ENCODE measurements at places on chromosomes 7 and 10.

DNA sequence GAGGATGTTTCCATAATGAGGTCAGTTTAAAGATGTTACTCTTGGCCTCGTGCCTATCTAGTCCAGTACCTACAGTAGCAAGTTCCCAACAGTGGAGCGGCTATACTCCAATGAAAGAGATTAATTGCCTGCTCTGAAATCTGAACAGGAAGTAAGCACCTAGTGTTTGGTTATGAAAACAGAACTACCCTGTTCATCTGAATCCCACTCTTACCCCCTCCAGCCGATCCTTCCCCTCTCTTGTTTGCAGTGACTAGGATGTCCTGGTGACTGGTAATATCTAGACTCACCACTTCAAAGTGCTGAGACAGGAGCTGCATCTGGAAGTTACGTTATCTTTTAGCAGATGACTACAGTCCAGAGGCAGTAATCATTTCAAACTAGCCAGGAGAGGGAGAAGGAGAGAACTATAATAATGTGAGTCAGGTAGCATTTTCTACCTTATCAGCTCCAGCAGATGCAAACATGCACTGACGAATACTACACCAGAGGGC is 666.7 kb upstream of the NRP1 start:
- no peak for DNase-seq

DNA sequence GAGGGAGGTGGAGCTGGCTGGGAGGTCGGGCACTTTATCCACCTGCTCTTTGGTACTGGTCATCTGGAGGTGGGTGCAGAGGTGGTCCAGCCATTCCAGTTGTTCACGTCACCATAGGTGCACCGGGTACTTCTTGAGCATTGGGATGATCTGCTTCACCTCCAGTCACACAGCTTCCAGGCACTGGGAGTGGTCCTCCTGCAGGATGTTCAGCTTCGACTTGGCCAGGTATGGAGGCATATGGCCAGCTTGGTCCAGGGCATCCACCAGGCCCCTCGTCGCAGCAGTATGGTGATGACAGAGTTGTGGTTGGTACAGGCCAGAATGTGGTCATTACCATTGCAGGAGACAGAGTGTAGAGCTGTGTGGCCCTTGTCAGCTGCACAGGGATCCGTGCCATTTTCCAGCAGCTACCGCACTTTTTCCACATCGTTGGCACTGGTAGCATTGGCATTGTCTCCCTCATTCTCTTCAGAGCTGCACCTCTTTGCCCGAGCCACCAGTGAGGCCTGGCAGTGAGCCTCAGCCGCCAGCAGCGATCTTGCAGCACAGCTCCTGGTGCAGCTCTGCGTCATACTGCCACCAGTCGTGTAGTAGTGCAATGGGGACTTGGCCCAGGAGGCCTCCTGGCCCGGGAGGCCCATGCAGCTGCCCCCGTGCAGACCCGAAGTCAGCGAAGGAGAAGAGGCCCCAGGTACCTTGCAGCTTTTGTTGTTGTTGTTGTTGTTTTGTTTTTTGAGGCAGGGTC is 150.9 kb downstream of the ZNF22 start:
- DNase-seq, result no peak

DNA sequence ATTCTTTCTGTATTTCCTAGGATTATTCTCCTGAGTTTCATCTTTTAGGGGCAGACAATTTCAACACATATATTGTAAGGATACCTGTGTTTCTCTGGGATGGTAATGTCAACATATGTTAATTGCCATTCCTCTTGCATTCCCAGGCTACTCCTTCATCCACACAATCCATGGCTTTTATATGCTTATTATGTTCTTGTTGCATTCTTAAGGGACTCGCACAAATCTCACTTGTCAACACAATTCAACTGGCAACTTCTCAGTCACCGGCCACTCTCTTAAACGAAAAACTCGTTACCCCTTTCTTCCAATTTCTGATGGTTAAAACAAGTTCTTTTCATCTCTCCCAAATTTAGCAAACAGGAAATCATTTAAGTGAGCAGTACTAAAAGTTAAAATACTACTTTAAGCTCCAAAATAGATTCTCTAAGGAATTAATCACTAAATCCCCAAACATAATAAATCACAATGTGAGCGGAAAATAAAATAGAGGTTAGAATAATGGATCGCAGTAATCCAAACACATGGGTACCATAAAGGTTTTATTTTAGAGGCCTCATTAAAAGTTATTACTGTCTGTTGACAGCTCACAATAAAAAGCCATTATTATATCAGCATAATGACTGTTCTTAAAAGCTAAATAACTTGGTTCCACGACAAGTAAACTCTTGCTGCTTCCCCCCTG is 223.2 kb downstream of the ELMO1 start:
- no peak for DNase-seq

- DNase-seq, result no peak
Observed at GRCh38 chr7:21651697-21652096, 108.9 kb downstream of the DNAH11 start.

- no peak for DNase-seq
Observed at GRCh38 chr7:80768756-80769155, 130.3 kb downstream of the CD36 start.

DNA sequence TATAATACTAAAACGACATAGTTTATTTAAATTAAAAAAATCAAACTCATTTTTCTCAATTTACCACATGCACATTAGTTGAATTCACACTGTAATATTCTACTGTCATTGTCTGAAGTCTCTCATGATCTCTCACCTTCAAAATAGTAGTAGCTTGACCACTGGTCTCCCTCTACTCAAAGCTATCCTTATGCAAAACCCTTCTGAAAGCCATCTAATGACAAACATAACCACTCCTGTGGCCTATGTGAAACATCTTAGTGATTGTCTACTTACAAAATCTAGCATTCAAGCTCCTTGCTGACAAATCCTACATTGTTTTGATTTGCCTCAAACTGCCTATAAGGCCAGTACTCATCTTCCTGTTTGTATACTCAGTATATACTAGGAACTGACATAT is 606.0 kb upstream of the GHITM start:
- no peak for DNase-seq

DNA sequence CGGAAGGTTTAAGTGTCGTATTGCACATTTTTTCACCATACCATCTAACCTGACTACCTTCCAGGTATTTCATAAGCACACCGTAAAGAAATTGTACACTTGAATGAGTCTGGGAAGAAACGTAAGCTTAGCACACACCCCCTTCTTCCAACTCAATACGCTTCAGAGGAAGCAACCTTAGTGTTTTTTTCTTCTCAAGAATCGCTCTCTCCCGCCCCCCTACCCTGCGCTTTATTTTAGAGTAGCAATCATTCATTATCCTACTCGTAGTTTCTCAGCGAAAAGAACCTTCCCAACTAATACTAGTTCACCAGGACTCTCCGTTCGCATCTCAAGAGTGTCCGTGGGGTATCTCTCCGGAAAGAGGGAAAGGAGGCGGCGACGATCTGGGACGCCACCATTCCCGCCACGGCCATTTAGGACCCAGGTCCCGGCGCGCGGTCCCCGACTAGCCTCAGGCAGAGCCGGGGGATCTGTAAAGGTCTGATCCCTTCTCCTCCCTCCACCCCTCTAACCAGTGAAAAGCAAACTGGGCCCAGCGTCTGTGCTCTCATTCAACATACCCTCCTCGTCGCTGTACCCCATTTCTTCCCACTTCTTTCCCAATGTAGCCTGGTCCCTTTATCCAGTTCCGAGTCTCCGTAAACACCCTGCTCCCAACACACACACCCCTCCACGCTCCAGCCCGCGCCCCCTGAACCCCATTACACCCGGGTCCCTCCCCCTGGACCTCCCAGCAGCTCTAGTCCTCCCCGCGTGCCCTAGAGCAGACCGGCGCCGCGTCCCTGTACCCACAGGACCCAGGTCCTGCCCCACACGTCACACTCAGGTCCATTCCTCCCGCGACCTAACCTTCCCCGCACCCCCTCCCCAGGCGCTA is 16.0 kb downstream of the MYOZ1 start:
- DNase-seq, result no peak

DNA sequence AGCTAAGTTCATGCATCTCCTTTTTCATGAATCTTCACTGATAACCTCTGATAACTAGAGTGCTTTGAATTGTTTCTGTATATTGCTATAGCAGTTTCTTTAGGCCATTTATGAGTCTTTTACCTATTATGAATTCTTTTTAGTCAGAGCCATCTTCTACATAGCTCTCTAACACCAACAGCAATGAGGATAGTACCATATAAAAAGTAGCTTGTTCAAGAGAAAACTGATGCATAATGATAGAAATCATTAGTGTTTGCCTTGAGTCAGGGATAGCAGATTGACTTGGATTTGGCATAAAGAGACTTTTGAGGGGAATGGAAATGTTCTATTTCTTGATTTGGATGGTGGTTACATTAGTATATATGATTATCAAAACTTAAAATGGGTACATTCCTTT is 25.8 kb upstream of the SEMA4G start:
- no peak for DNase-seq

- peak; percentile 84 for DNase-seq
Observed at GRCh38 chr10:101780818-101781654, 2.2 kb downstream of the NPM3 start.

DNA sequence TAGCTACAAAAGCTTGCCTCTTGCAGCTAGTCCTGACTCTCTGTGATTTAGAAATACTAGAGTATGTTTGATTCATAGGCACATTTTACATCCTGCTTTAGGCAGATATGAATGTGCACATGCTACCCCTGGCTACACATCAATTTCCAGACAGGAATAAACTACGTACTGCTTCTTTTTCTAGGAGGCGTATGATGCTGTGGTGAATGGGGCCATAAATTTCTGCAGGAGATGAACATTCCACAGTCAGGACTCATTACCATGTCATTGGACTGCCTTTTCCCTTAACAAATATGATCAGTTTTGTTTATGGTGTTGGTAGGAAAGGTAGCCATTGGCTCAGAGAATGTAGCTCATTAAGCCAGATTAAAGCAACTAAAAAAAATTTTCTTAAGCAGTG is 50.1 kb upstream of the IFRD1 start:
- no peak for DNase-seq

DNA sequence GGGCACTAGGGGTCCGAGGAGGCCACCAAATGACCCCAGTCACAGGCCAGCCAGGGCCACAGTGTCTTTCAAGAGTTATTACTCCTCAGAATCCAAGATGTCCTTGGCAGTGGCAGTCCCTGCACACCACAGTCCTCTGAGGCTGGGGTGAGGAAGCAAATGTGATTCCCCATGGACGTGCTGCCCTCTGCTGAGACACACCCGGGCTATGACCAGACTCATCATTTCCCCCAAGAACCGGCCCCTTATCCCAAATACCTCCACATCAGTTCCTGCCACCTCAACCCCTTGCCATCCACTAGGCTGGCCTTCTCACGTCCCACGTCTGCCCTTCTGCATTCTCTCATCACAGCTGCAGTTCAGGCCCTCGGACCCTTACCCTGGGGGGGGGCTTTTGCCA is 5.0 kb downstream of the PRKAG2 start:
- DNase-seq, result no peak

DNA sequence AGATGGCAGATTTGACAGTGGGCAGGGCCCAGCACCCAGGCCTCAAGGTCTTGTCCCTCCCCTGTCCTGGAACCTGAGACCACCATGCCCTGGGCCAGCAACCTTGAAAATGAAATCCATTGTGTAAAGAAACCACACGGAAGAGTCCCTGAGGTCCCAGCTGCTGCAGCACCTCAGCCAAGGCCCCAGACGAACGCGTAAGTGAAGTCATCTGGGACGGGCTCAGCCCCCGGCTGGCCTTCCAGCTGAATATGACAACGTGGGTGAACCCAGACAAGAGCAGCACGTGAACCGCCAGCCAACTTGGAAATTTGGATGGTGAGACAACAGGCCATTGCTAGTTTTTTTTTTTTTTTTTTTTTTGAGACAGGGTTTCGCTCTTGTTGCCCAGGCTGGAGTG is 70.3 kb downstream of the CYTH3 start:
- no peak for DNase-seq

- peak; percentile 67 for DNase-seq
Observed at GRCh38 chr7:6026011-6026819, 5.0 kb upstream of the ANKRD61 start.

DNA sequence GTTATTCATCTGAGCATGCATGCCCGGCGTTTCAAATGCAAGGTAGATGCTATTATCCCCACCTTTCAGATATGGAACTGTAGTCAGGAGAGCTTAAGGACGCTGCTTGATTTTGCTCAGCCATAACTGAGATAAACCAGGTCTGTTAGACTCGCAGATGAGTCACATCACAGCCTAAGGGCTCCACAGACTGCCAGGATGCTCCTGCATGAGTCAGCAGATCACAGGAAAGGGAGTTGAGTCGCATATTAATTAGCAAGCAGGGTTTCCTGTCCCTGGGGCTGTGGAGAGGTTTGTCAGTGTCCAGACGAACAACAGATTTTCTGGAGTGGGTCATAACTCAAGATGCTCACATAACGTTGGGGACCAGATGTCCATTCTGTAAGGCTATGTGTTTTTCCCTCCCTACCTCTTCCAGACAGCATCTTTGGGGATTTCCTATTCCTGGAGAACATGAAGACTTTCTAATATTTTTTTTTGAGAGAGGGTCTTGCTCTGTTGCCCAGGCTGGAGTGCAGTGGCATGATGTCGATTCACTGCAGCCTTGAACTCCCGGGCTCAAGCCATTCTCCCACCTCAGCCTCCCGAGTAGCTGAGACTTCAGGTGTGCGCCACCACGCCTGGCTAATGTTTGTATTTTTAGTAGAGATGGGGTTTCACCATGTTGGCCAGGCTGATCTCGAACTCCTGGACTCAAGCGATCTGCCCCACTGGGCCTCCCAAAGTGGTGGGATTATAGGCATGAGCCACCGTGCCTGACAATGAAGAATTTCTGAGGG is 36.7 kb downstream of the PFKFB3 start:
- peak; percentile 65 for DNase-seq

DNA sequence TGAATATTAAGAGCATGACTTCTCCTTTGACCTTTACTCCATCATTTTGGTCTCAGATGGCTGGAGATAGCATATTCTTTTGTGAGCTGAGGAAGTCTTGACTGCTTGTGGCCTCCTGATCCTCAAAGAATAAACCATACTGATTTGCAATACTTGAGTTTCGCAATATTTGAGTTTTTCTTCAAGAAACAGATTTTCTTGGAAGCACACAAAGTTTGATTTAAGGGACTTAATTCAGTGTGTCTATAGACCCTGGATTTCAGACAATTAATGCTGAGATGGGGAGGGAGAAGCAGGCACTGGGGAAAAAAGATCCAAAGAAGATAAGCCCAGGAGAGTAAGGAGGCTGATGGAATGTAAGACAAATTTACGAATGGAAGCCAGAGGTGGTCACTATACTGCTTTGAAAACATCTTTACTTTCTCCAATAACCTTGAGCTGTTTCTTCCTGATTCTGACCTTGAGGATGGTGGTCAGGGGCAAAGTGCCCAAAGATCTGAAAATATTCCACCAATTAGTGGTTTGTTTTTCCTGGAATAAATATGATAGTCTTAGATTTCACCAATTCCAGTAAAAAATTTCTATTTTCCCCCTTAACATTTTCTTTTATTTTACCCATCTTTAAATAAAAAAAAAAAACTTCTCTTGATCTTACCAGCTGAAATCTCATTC is 7.5 kb downstream of the EPDR1 start:
- DNase-seq, result no peak

GRCh38 chr7:24401628-24402593 is 117.9 kb downstream of the NPY start:
- no peak for DNase-seq

- no peak for DNase-seq
Observed at GRCh38 chr10:133446979-133447378, 6.8 kb upstream of the SCART1 start.
